ENCODE measurements at places on chromosomes 5 and 9. TPM values are rescaled to one million over a fixed set of nuclear protein-coding genes. Genes with fewer than 3 reads are reported as not detected.

DNAJC21 gene
- 78.2 TPM for total RNA-seq

LCN9 gene
- total RNA-seq, result not detected

F2RL2 gene
- not detected for total RNA-seq

FAT2 gene
- total RNA-seq, result not detected

GRCh38 chr9:37283730-37284325, 138.7 kb upstream of the GRHPR start:
- DNase-seq, result no peak

GRCh38 chr5:135880278-135880677, 15.4 kb downstream of the IL9 start:
- DNase-seq, result no peak

GRCh38 chr5:132294728-132295504, 722 bp downstream of the SLC22A4 start:
- peak; percentile 83 for DNase-seq

- DNase-seq, result no peak
Measured at GRCh38 chr9:72680593-72681282, 159.3 kb downstream of the TMC1 start.

GRCh38 chr5:54159893-54160195, 150.5 kb downstream of the ARL15 start:
- DNase-seq, result no peak

GRCh38 chr5:18311266-18311665, 677.0 kb downstream of the TAF11L14 start:
- DNase-seq, result no peak

DNA sequence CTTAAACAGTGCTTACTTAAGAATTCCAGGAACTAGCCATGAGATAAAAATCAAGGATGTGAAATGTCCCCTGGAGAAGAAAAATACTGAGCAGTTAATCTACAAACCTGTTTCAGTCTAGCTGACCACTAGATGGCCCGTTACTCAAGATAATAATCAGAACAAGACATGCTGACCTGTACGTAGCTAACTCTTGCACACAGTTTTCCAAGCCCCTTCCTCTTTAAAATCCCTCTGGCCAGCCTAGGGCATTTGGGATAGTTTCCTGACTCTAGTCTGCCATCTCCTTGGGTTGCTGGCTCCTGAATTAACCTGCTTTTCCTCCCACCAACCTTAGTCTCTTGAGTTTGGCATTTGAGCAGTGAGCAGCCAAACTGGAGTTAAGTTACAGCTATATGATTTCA, 59.2 kb upstream of the TRAF1 start:
- DNase-seq, result no peak

DNA sequence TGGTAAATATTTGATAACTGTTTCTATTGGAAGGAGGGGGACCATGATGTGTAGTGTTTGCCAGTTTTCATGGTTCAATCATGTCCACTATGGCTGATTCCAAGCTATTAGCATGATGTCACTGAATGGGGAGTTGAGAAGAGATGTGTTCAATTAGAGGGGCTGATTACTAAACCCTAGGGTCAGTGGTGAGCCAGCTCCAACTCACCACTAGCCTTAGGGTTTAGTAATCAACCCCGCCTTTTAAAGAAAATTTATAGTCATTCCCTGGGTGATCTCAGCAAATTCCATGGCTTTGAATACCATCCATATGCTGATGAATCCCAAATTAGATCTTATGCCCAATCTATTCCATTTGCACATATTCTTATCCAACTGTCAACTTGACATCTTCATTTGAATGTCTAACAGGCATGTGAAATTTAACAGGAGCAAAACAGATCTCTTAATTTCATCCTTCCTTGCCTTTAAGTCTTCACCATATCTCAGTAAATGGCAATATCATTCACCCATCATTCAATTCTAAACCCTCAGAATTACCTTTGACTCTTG, 98.8 kb downstream of the GCNT1 start:
- no peak for DNase-seq

DNA sequence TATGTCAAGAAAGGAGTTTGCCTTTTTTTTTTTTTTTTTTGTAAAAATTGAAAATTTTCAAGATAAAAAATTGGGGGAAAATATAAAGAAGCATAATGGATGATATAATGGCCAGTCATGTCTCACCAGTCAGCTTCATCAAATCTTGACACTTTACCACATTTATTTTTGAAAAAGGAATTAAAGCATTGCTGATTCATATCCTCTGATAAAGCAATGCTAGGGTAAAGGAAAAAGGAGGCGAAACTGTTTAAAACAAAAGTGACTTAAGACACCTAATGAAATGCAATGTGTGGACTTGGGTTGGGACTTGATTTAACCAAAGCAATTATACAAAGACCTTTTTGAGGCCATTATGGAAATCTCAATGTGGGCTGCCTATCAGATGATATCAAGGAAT, 208.5 kb downstream of the ARHGAP26 start:
- no peak for DNase-seq

GRCh38 chr9:92534204-92534603, 1.6 kb downstream of the ECM2 start:
- no peak for DNase-seq

GRCh38 chr5:115475788-115476187, 68.8 kb downstream of the FEM1C start:
- DNase-seq, result no peak

DNA sequence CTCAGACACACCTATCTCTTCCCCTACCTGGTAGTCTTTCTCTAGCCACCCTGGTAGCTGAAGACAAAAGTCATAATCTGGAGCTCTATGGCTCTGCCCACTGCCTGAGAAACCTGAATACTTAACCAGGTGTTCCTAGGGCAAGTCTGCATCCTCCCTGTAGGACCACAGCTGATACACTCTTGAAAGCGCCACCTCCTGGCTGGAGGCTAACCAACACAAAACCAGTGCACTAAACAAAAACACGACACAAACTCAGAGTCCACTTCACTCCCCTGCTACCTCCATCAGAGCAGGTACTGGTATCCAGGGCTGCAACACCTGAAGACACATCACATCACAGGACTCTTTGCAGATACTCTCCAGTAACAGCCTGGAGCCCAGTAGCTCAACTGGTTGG, 84.6 kb upstream of the ANXA1 start:
- DNase-seq, result no peak

GRCh38 chr9:77731008-77731698, 83.0 kb upstream of the GNA14 start:
- peak; percentile 59 for DNase-seq

DNA sequence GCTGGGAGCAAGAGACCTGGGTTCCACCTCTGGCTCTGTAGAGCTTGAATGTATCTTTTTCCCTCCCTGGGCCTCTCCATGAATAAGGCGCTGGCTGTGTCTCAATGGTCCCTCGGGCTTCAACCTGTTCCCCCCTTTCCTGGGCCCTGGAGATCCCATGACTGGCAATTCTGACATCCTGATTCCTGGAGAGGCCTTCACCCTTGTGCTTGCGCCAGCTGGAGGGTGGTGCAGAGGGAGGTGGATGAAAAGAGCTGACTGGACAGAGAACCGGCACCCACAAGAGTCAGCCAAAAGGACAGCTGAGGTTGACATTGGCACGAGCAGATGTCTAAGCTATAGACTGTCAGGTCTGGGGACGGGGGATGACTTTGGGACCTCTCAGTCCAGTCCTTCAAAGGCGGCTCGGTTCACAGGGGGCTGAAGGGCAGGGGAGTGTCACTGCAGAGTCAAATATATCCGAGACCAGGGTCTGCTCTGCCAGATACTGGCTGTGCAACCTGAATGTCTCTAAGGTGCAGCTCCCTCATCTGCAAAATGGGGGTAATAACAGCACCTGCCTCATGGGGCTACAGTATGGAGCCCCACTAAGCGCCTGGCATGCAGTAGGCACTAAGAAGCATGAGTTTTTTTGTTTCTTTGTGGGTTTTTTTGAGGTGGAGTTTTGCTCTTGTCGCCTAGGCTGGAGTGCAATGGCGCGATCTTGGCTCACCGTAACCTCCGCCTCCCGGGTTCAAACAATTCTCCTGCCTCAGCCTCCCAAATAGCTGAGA, 13.8 kb downstream of the DNM1 start:
- peak; percentile 31 for DNase-seq

- no peak for DNase-seq
Measured at GRCh38 chr9:111943746-111944145, 47.1 kb downstream of the UGCG start.

DNA sequence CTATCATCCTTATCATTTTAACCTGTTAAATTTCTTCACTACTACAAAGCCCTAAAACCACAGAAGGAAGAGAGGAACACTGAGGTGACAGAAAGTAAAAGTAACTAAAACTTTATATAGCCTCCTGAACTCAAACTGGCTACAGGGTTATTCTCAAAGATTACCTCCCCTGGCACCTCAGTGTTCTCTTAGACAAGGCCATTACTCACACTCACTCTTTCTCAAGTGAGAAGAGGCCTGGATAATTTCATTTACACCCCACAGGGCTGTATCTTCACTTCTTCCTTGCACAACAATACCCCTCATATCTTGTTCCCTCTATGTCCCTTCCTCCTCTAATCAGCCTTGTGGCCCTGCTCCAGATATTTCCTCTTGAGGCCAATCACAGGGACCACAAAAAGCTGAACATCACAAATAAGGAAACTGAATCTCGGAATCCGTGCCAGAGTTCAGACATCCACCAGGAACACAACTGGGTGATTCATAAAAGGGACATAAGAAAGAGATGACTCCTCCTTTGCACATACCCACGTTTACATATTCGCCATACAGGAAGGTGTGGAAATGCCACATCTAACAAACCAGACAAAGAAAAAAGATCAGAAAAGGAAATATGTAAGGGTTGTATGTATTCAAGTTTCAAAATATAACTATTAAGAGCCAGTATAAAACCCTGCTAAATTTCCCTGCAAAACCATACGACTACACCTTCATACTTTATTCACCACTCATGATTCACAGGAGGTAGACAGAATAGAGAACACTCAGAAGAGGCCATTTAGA, 1.7 kb upstream of the KLHL3 start:
- no peak for DNase-seq

GRCh38 chr5:96783326-96783725, 24.4 kb downstream of the ERAP1 start:
- DNase-seq, result no peak

All from gastrocnemius medialis (tissue), 4 donors.